ENCODE measurements at places on chromosomes 6 and 20. TPM values are rescaled to one million over a fixed set of nuclear protein-coding genes. Genes with fewer than 3 reads are reported as not detected.

GRCh38 chr6:159217595-159218275 lies 48.5 kb downstream of the FNDC1 start:
- DNase-seq: no peak

DNA sequence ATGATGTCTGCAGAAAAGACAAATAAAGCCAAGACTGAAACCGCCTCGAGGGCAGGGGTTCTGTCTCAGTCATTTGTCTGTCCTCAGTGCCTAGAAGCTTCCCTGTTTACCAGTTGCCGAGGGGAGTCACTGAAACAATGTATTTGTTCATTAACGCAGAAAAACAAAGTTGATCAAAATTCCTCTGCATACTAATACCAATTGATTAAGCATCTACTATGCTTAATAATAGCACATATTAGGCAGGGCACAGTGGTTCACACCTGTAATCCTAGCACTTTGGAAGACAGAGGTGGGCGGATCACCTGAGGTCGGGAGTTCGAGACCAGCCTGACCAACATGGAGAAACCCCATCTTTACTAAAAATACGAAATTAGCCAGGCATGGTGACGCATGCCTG lies 1.8 kb upstream of the FKBP5 start:
- no peak for DNase-seq

- DNase-seq: no peak
These were observed 115.2 kb upstream of the HMGCLL1 start for GRCh38 chr6:55694148-55694547.

PHACTR3 gene
- 0.27 TPM for total RNA-seq

GRCh38 chr6:148874698-148875293 lies 128.0 kb downstream of the UST start:
- no peak for DNase-seq

DNA sequence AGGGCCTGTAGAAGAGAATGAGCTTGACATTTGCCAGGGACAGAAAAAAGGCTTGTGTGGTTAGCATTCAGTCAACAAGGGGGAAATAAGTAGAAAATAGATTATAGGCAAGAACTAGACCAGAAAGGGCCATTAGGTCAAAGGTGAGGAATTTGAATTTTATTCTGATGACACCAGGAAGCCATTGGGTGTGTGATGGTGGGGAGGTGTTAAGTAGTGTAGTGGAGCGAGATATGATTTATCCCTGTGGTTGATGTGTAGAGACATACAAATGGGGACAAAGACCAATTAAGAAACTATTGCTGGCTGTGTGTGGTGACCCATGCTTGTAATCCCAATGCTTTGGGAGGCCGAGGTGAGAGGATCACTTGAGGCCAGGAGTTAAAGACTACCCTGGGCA lies 11.0 kb downstream of the DSTN start:
- DNase-seq: no peak

GRCh38 chr6:64733433-64733832 lies 973.6 kb downstream of the EYS start:
- no peak for DNase-seq

DNA sequence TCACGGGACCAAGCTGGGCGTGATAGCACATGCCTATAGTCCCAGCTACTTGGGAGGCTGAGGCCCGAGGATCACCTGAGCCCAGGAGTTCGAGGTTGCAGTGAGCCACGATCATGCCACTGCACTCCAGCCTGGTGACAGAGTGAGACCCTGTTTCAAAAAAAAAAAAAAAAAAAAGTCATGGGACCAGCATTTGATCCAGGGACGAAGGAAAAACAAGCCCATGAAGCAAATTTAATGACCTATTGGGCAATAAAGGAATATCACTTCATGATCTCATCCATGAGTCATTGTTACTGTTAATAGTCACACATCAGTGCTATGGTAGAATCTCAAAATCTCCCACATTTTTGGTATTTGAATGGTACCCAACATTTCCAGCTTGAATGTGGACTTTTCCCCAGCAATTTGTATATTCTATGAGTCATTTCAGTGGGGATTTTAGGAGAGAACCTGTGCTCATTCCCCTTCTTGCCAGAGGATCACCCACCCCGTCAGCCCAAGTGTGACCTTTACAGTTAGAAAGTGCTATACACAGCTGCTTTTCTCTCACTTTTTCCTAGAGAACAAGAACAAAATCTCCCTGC lies 8.5 kb upstream of the SOD2 start:
- peak; percentile 66 for DNase-seq

Data from aorta (tissue), 5 donors.